ENCODE measurements at places on chromosomes 6 and 20.
A peak's percentile ranks its signal among the peaks of the same experiment; 100 is the strongest.

DNA sequence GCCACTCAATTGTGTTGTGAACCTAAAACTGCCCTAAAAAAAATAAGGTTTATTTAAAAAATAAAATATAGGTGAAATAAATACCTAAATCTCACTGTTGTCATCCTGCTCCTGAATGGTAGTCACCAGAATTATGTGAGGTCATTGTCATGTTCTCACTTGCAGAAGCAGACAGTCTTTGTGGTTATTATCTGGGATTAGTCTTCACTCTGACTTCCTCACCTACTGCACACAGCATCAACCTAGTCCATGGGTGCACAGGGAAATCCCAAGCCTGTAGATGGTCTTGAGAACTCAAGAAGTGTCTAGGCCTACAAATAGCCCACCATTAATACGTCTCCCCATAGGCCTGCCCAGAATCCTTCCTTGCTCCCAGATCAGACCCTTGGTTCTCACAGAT is 97.0 kb downstream of the FOXF2 start:
- no peak for DNase-seq

DNA sequence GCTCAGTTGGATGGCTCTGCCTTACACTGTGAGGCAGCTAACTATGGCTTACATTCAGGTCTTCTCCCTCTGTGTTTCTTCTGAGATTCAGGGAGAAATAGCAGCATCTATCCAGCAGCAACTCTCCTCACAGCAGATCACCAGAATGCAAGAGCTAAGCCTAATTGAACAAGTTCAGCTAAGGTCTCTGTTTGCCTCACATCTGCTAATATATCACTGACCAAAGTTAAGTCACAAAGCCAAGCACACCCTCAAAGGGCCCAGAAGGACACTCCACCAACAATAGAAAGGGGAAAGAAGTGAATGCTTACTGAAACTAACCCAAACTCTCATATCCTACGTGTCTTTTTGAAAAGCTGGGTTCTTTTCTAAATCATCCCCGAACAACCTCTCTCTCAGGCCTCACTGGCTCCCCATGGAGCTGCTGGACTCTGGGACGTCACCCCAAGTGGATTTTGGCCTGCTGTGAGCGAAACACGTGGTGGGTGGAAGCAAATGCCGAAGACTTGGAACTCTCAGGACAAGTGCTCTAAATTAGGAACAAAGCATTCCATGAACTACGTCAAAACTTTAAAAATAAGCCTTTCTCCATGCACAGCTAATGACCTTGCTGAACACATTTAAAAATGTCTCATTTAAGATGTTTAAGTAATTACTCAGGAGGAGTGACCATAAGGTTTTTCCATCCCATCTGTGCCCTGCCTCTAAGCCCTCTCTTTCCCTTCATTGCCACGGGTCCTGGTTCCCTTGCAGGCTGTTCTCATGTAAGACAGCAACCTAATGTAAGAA is 167.5 kb upstream of the PLCB4 start:
- no peak for DNase-seq

- DNase-seq = no peak
These were observed 19.0 kb downstream of the RREB1 start for GRCh38 chr6:7126754-7127153.

- DNase-seq = no peak
These were observed 2.3 kb upstream of the SERPINB1 start for GRCh38 chr6:2844008-2844407.

GRCh38 chr20:34618676-34619075 is 58.2 kb downstream of the PIGU start:
- no peak for DNase-seq

DNA sequence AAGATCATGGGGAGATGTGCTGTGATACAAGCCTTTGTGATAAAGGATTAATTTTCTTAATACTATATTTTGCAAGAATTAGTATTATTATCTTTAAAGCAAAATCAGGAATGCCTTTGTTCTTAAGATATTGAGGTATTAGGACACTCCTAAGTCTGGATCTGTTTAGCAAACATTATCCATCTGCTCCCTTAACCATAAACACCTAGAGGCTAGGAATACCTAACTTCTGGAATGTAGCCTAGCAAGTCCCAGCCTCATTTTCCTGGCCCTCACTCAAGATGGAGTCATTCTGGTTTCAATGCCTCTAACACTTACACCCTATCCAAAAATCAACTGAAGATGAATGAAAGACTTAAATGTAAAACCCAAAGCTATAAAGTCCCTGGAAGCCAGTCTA is 106.3 kb upstream of the GJE1 start:
- no peak for DNase-seq

DNA sequence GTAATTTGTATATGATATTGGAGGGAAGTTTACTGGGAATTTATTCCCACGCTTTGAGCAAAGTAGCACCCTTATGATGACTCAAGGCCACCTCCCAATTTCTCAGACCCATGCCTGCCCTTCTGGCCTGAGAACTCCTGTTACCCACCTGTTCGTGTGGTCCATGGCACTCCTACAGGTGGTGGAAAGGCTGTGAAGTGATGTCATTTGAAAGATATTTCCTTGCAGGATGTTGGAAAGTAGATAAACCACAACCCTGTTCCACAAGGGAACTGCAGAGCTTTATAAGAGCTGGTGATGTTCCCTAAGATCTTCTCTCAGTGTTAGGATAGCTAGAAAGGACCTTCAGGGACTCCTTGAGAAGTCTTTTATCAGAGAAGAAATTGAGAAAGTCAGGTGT is 70.5 kb downstream of the ADGRG6 start:
- DNase-seq = no peak

DNA sequence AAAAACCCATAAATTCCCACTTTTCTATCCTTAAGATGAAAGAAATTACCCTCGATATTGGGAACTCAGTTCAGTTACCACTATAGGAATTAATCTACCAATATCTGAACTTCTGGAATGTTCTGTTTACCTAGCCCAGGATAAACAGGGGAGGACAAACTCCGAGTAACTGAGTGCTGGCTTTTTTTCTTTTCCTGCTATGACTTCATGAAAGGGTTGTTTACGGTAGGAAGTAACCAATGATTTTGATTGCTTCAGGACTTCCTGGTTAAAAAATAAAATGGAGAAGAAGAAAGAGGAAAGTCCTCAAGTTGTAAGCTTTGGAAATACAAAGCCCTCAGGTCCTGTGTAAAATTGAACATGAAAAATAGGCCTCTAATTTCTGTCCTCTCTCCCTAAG is 167.7 kb downstream of the ZNF217 start:
- no peak for DNase-seq

GRCh38 chr6:5208471-5208971 is 52.2 kb downstream of the LYRM4 start:
- no peak for DNase-seq

DNA sequence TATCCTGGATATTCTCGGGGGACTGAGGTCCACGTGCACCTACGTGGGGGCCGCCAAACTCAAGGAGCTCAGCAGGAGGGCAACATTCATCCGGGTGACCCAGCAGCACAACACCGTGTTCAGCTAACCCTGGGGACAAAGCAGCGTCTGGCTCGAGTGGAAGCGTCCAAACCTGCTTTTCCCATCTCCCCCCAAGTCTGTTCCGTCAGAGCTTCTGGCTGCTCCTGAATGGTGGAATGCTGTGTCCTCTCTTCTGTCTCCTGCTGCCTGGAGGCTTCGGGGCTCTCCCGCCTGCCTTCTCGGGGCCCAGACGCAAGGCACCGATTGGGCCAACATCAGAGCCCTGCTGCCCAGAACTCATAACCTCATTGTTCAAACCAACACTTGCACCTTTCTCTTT is 56.7 kb downstream of the GMPR start:
- DNase-seq = no peak

DNA sequence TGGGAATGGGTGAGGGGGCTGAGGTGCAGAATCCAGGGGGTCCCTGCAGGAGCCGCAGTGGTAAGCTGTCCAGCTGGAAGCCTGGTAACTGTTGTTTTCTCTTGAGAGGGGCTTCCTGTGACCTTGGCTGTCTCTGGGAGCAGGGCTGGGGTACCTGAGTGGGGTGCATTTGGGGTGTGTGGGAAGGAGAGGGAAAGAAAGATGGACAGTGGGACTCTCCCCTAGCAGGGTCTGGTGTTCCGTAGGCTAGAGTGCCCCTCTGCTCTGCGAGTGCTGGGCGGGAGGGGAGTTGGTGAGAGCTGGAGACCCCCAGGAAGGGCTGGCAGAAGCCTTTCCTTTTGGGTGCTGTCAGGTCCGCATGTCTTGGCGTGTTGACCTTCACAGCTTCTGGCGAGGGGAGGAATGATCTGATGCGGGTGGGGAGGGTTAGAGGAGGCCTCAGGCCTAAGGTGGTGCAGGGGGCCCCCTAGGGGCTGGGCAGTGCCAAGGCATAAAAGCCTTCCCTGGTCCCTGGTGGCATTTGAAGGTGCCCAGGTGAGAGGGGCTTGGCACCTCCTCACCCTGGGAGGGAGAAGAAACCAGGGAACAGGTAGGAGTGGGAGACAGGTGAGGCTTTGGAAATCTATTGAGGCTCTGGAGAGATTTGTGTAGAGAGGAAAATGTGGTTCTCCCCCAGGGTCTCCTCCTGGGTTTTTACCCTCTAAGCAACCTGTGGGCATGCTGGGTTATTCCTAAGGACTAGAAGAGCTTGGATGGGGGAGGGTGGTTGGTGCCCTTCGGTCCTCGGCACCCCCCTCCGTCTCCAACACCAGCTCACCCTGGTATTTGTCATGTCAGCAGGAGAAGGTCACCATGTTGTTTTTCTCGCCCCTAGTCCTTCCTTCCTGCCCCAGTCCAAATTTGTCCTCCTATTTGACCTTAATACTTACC is 3.3 kb downstream of the VEGFA start:
- DNase-seq = peak; percentile 53

- DNase-seq = no peak
These were observed 62.7 kb upstream of the TRAF3IP2 start for GRCh38 chr6:111668410-111668809.

DNA sequence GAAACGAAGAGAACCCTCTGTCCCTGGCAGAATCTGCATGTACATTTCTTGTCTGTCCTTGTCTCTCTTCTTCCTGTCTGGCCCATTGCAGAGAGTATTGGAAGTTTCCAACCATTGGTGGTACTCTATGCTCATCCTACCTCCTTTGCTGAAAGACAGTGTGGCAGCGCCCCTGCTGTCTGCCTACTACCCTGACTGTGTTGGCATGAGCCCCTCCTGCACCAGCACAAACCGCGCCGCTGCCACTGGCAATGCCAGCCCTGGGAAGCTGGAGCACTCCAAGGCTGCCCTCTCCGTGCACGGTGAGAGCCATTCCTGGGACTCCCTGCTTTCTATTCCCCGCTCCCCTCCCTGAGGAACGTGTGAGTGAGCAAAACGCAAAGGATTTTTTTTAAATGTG is 32.5 kb downstream of the KDM1B start:
- no peak for DNase-seq

GRCh38 chr6:81844686-81845085 is 92.2 kb upstream of the TENT5A start:
- DNase-seq = no peak

- DNase-seq = no peak
These were observed 63.3 kb downstream of the YTHDF1 start for GRCh38 chr20:63152322-63153253.

DNA sequence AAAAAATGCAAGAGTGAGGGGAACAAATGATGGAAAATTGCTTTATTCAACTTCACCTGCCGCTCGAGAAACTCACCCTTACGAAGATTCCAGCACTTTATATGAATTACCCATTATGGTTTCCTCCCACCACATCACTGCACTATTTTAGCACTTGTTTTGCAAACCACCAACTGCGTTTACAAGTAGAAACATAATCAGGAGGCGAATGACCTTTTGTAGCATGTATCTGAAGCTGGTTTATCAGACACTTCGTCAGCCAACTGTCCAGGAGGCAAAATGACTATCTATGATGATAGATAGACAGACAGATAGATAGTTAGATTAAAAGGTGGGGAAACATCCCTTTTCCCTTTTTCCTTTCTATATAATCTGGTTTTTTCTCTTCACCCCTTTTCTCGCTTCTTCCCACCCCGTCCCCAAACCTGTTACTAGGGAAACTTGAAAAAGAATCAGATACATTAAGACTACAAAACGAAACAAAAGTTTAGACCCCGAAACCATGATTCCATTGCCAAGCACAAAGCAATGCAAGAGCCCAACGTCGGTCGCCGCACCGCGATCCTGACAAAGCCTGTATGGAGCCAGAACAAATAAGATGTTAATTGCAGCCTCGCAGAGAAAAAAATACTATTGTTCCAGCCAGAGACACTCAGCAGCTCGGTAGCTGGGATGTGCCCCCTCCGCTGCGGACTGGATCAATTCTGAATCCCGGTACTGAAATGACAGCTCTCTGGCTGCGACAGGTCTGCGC is 933 bp upstream of the ADGRB3 start:
- DNase-seq = no peak

DNA sequence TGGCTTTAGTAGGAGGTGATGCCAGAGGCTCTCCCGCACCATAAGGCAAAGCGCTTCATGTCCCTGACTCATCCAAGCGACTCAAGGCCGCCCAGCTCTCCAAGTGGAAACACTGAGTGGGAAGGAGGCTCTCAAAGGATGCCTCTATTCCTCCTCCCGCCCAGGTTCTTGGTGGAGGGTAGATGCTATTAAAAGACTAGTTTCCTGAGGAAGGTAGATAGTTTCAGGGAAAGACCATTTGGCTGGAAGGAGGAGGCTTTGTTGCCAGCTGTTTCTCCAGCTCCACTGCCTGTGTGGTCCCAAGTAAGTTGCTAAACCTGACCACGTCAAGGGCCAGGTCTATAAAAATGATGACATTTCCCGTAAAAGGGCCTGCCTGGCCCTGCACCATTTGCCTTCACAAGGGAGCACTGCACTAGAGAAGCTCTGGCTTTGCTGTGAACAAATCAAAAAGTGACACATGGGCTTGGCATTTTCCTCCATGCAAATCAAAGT is 48.2 kb downstream of the GMDS start:
- DNase-seq = no peak

- no peak for DNase-seq
These were observed 20.9 kb upstream of the KCNK16 start for GRCh38 chr6:39343396-39343870.

DNA sequence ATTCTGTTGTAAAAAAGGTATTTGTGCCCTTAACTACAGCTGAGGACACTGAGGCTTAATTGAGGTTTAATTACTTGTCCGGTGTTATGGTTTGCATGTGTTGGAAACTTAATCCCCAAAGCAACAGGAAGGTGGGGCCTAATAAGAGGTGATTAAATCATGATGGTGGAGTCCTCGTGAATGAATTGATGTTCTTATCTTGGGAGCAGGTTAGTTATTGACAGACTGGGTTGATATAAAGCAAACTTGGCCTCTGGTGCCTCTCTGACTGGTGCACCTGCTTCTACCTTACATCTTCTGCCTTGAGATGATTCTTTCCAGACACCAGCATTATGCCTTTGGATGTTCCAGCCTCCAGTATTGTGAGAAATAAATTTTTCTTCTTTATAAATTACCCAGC is 306.5 kb upstream of the HS3ST5 start:
- no peak for DNase-seq

DNA sequence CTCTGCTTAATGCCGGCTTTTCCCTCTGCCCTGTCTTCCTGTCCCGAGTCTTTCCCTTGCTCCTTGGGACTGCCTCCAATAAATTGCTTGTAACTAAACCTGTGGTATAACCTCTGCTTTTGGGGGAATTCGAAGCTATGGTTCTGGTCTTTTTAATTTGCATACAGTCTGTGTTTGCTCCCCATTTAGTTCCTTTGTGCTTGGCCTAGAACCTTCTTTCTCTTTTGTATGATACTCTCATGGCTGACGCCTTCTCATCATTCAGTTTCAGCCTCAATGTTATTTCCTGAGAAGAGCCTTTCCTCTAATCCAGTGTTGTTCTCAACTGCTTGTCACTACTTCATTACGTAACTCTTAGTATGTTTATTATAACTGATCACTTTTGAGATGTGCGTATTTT is 248.0 kb downstream of the PHF3 start:
- no peak for DNase-seq
